ENCODE measurements at places on chromosomes 2 and 18. TPM values are rescaled to one million over a fixed set of nuclear protein-coding genes. Genes with fewer than 3 reads are reported as not detected.

The VSNL1 gene
- polyA plus RNA-seq: 0.46 TPM

The ANTXR1 gene
- polyA plus RNA-seq: 35.7 TPM

The RESP18 gene
- 1.4 TPM for polyA plus RNA-seq

The OSR1 gene
- polyA plus RNA-seq: 21.5 TPM

The GNAL gene
- 11.6 TPM for polyA plus RNA-seq

The OSBPL1A gene
- polyA plus RNA-seq: 32.0 TPM

The SOWAHC gene
- polyA plus RNA-seq: 13.3 TPM

DNA sequence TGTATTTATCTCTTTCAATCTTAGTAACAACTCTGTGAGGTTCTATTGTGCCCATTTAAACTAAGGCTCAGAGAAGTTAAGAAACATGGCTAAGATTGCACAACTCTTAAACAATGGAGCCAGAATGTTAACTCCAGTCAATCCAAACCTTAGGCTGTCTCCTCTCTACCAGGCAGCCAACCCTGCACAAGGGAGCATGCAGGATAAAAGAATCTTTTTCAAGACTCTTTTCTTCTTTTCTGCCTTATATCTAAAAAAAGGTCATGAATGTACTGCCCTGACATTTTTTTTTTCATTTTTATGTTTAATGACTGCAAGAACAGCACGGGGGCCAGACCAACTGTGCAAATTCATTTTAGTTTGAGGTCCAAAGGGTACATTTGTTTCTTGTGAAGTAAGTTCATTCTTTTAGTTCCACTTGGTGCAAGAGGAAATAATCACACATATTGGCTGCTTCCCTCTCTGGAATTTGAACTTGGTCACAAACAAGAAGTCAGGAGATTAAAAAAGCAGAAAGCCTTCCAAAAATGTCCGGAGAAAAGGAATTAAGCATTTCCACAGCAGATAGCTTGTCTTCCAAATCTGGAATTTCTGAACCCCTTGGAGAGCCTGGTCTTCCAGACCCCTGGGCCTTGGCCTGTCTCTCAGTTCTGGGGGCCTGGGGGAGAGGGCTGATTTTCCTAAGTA is 96.0 kb upstream of the RIOK3 start:
- H3K27me3 ChIP-seq: no peaks in the 10 kb centered on the region
- no peak overlapping the region for H3K4me3 ChIP-seq
- H3K36me3 ChIP-seq: no peaks in the 10 kb centered on the region
- no peak overlapping the region for H3K27ac ChIP-seq
- peaks cover 13% of the 10 kb centered on the region for H3K4me1 ChIP-seq

GRCh38 chr2:50613161-50613560 is 418.8 kb downstream of the NRXN1 start:
- no peaks in the 10 kb centered on the region for H3K4me1 ChIP-seq
- no peaks in the 10 kb centered on the region for H3K27me3 ChIP-seq
- no peak overlapping the region for H3K4me3 ChIP-seq
- H3K27ac ChIP-seq: no peak overlapping the region

- H3K27ac ChIP-seq: no peak overlapping the region
- no peaks in the 10 kb centered on the region for H3K4me1 ChIP-seq
- H3K4me3 ChIP-seq: no peak overlapping the region
- H3K27me3 ChIP-seq: no peaks in the 10 kb centered on the region
- H3K36me3 ChIP-seq: no peaks in the 10 kb centered on the region
These were observed 7.7 kb downstream of the RPRM start for GRCh38 chr2:153470867-153471266.

DNA sequence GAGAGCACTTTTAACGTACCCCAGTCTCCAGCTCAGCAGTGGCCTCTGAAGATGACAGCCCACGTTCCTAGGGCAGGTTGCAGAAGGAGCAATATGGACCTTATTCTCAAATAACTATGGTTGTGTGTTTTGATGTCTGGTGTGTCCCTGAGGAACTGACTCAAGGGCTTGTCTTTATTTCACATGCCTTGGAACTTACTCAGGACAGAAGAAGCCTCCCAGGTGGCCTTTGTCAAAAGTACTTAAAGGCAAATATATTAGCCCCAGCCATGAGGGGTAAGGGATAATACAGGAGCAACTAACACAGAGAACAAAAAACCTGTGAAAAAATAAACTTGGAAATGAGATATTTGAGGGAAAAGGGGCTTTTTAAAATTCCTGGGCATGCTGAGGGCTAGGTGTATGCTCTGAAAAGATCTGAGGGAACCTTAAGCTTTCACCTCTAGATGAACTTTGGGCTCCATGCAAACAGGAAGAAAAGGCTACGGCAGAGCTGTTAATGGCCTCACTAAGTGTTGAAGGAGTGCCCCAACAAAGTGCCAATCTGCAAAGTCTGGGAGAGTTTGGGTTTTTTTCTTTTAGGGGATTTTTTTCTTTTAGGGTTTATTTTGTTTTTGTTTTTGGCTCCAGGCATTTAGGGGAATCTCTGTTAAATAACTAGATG is 40.3 kb downstream of the SRBD1 start:
- H3K4me1 ChIP-seq: no peaks in the 10 kb centered on the region
- H3K36me3 ChIP-seq: no peaks in the 10 kb centered on the region
- no peak for DNase-seq

DNA sequence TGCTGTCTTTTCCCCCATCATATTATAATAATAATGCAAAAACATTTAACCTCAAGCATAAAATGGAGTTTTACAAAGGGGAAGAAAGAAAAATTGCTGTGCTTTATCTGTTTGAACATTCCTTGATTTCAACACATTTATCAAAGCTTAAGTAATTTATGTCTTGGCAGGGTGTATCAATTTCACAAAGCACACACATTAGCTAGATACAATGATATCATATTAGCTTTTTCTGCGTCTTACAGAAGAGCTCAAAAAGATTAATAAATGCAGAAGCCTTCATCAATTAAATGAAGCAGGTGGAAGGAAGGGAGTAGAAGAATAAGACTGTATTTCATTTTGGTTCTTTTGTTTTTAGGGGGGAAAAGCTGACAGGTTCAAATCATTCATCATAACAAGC is 103.0 kb downstream of the NXPH2 start:
- no peak overlapping the region for H3K27ac ChIP-seq
- no peaks in the 10 kb centered on the region for H3K27me3 ChIP-seq
- H3K36me3 ChIP-seq: no peaks in the 10 kb centered on the region
- DNase-seq: no peak

DNA sequence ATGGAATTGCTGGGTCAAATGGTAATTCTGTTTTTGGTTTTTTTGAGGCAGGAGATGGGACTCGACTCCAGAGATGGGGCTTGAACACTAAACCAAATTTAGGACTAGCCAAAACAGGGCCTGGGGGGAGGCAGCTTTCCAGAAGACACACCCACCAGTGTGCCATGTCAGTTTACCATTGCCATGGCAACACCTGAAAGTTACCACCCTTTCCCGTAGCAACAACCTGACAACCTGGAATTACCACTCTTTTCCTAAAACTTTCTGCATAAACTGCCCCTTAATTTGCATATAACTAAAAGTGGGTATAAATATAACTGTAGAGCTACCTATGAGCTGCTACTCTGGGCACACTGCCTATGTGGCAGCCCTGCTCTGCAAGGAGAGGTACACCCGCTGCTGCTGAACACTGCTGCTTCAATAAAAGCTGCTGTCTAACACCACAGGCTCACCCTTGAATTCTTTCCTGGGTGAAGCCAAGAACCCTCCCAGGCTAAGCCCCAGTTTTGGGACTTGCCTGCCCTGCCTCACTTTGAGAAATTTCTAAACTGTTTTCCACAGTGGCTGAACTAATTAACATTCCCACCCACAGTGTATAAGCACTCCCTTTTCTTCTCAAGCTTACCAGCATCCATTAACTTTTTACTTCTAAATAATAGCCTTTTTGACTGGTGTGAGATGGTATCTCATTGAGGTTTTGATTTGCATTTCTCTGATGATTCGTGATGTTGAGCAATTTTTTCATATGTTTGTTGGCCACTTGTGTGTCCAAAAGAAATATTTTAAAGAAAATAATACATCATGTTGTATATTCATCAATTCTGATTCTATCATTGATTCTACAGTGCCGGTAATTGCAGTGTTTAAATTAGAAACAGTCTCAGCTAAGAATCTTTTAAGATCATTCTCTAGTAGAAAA is 10.6 kb downstream of the CDK15 start:
- H3K27ac ChIP-seq: no peak overlapping the region
- DNase-seq: no peak
- no peaks in the 10 kb centered on the region for H3K4me1 ChIP-seq
- no peaks in the 10 kb centered on the region for H3K36me3 ChIP-seq

DNA sequence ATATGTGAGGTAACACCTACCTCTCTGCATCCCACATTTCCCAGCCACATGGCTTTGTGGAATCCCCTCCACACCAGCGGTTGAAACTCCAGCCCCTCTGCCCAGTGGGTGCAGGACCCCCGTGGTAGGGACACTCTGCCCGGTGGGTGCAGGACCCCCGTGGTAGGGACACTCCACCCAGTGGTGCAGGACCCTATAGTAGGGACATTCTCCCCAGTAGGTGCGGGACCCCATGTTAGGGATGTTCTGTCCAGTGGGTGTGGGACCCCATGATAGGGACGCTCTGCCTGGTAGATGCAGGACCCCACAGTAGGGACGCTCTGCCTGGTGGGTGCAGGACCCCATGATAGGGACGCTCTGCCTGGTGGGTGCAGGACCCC is 11.5 kb downstream of the COPS9 start:
- no peaks in the 10 kb centered on the region for H3K36me3 ChIP-seq
- H3K27me3 ChIP-seq: no peaks in the 10 kb centered on the region
- no peak overlapping the region for H3K27ac ChIP-seq
- DNase-seq: no peak
- H3K4me3 ChIP-seq: no peak overlapping the region
- no peaks in the 10 kb centered on the region for H3K4me1 ChIP-seq

- no peak overlapping the region for H3K27ac ChIP-seq
- no peak for DNase-seq
- no peaks in the 10 kb centered on the region for H3K36me3 ChIP-seq
- no peaks in the 10 kb centered on the region for H3K4me1 ChIP-seq
These were observed 19.3 kb downstream of the STK36 start for GRCh38 chr2:218691234-218691633.

DNA sequence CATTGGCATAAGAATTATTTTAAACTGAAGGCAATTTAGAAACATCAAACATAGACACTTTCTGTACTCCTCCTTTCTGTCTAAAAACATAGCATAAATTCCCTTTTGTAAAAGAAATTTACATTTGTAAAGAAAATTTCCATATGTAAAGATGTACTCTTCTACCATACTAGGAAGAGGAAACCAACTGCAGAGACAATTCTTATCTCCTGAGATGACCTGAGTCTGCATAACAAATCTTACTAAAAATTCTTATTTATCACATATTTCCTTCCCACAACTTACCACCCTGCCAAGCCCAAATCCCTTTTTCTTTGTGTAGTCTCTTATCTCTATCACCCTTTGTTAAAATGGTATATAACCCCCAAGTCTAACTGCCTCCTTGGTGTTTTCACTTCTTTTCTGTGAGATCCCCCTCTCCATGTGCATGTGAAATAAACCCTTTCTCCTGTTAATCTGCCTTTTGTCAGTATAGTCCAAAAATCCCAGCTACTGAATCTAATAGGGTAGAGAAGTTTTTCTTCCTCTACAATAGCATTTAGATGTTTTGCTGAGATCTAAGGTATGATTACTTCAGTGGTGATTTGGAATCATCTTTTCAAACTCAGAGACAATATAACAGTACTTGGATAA is 81.0 kb downstream of the CHN1 start:
- no peaks in the 10 kb centered on the region for H3K4me1 ChIP-seq
- H3K27ac ChIP-seq: no peak overlapping the region
- no peak for DNase-seq
- no peak overlapping the region for H3K4me3 ChIP-seq
- H3K36me3 ChIP-seq: no peaks in the 10 kb centered on the region

DNA sequence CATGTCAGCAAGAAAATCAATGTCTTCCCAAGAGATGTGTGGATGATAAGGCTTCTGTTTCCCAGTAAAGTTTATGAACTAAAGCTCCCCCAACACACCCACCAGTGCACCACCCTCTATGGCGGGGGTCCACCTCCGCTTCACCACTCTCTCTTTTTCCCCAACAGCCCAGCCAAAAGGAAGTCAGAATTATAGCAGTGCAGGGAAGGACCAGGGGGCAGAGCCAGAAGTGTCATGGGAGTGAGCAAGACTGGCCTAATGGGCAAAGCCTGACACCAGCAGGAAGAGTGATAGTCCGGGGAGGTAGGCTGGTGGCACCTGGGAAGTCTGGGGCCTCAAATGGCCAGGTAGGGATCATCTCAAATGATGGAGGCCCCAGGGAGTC is 167.7 kb downstream of the ZFP36L2 start:
- no peak overlapping the region for H3K4me3 ChIP-seq
- peaks cover 3% of the 10 kb centered on the region for H3K4me1 ChIP-seq
- no peaks in the 10 kb centered on the region for H3K27me3 ChIP-seq

- no peaks in the 10 kb centered on the region for H3K4me1 ChIP-seq
- DNase-seq: no peak
- H3K27me3 ChIP-seq: no peaks in the 10 kb centered on the region
- H3K27ac ChIP-seq: no peak overlapping the region
These were observed 265.4 kb upstream of the UBE2E3 start for GRCh38 chr2:180715044-180715443.

GRCh38 chr2:174683392-174683759 is 80.9 kb downstream of the CHRNA1 start:
- no peak overlapping the region for H3K27ac ChIP-seq
- H3K4me1 ChIP-seq: peaks cover 3% of the 10 kb centered on the region
- DNase-seq: no peak
- H3K36me3 ChIP-seq: no peaks in the 10 kb centered on the region
- H3K4me3 ChIP-seq: peak overlapping the region; percentile 81
- H3K27me3 ChIP-seq: no peaks in the 10 kb centered on the region

All from testis (tissue), 5 donors.